ENCODE measurements at places on chromosomes 2 and 18.

- no peak for DNase-seq
Measured at GRCh38 chr2:11891028-11891427, 144.6 kb downstream of the LPIN1 start.

GRCh38 chr2:235049069-235049468 is 97.3 kb downstream of the SH3BP4 start:
- peak; percentile 17 for DNase-seq

DNA sequence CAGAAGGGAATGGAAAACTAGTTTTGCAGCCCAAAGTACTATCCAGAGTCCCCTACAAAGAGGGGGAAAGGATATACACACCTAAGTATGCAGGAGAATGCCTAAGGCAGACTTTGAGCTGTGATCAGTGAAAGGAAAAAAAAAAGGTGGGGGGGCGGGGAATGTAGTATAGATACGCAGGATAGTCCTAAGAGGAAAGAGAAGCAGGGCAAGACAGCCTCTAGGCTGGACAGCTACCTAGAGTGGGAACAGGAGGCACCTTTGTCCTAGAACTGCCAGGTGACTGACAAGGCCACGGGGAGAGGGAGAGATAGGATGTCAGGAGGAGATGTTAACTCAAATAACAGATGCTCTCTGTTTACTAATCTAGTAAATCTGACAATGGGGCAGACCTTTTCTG is 6.0 kb downstream of the REEP1 start:
- no peak for DNase-seq

DNA sequence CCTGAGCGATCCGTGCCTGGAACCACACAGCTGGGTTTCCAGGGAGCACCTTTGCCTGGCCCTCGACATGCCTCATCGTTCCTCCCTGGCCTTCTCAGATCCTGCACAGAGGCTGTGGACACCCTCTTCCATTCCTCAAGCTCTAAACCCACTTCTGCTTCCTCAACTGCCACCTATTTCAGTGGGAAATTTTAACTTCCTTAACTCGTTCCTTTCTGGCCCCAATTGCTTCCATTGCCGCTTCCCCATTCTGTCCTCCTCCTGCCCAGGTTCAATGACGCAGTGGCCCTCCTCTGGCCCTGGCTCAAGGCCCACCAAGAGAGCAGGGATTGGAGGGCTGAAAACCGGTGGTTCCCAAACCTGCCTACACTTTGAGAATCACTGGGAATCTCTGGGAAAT is 4.8 kb upstream of the B3GNT7 start:
- no peak for DNase-seq

- DNase-seq, result no peak
Measured at GRCh38 chr2:192043216-192043870, 151.4 kb downstream of the TMEFF2 start.

DNA sequence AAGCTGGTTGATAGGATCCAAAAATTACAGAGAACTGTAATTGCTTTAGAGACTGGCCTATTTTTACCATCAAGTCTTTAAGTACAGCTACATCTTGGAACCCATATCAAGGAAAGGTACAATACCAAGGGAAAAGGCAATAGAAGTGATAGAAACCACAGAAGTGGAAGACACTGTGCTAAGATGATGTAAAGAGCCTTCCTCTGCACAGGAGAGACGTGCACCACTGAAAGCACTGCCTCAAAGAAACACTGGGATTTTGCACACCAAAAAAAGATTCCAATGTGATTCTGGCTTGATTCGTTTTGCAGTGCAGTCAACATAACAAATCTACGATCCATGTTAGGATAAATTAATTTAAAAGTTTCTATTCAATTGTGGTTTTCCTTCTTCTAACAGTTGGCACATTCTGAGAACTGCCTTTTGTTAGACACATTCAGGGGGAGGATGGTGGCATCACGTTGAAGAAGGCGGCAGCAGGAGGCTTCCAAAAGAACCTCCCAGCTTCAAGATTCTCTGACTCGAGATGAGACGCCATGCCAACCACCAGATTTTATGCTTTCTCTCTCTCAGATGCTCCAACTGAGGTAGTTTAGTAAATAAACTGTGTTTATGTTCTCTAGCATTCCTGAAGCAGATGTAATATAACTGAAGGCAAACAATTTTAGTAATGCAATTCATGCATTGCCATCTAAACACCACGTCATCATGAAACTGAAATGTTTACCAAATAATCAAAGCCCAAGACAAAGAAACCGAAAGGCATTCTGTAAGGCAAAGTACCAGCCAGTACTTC is 102.9 kb downstream of the BCL2 start:
- DNase-seq, result no peak

GRCh38 chr2:1591978-1592907 is 152.1 kb downstream of the PXDN start:
- DNase-seq, result peak; percentile 92

GRCh38 chr18:64287926-64288325 is 139.0 kb upstream of the LINC00305 start:
- no peak for DNase-seq

GRCh38 chr2:138622613-138623012 is 121.0 kb downstream of the SPOPL start:
- DNase-seq, result no peak

GRCh38 chr2:38152913-38153312 is 77.0 kb upstream of the CYP1B1 start:
- no peak for DNase-seq
